ENCODE measurements at places on chromosomes 16 and 17. TPM values are rescaled to one million over a fixed set of nuclear protein-coding genes. Genes with fewer than 3 reads are reported as not detected.

GRCh38 chr17:59876107-59876506, 16.6 kb downstream of the TUBD1 start:
- DNase-seq = no peak

DNA sequence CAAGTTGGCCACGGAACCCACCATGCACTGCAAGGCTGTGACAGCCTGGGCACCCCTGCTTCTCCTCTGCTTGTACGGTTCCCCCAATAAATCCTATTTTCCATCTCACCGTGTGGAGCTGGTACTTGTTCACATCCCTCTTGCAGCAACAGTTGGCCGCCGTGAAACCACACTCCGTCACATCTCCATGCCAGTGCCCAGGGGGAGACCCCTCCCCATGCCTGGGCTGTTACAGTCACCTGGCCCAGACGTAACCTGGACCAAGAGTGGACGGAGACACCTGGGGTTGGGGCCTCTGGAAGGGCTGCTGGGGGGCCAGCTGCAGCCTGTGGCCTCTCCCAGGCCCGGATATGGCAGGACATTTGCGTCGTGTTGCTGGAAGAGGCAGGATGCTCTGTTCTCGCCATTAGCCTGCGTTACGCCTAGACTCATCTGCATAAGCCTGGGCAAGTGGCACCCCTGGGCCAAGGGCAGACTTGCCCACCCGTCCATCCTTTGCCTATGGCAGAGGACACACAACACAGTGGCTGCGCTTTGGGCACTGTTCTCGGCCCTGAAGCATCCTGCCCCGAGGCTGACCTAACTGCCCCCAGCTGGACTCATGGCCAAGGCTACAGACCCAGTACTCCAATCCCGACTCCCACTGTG, 14.2 kb upstream of the KREMEN2 start:
- DNase-seq = no peak

GRCh38 chr16:66222756-66223155, 143.7 kb upstream of the CDH5 start:
- no peak for DNase-seq

DNA sequence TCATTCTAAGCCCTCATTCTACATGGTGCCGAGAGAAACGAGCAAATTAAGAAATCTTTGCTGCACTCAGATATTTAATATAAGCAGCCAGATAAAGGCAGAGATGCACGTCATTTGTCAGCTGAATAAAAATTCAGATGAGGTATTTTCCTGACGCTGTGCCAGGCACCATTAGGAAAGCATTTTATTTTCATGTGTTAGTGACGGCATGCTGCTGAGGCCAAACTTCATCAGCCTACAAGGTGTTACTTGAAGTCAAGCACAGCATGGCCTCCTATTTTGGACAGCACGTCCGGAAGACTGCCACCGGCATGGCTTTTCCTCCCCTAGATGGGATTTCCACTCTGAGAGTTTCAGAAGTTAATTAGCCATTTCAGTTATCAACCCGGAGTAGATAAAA, 70.3 kb downstream of the IRX3 start:
- DNase-seq = no peak

DNA sequence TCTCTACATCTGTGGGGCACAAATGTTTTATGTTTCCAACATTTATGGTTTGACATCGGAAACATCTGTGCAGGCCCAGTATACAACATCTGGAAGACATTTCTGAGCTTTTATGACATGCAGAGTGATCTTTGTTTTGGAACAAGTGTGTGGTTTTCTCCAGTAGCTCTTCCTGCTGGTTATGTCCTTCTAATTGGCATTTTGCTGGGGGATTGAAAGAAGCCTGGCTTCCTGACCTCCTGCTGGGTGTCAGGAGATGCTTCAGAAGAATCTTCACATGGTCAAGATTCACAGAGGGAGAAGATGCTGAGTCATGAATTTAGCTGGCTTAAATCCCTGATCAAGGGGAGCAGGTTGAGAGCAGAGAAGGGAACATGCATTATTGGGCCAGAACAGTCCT, 279.5 kb upstream of the MYOCD start:
- no peak for DNase-seq

DNA sequence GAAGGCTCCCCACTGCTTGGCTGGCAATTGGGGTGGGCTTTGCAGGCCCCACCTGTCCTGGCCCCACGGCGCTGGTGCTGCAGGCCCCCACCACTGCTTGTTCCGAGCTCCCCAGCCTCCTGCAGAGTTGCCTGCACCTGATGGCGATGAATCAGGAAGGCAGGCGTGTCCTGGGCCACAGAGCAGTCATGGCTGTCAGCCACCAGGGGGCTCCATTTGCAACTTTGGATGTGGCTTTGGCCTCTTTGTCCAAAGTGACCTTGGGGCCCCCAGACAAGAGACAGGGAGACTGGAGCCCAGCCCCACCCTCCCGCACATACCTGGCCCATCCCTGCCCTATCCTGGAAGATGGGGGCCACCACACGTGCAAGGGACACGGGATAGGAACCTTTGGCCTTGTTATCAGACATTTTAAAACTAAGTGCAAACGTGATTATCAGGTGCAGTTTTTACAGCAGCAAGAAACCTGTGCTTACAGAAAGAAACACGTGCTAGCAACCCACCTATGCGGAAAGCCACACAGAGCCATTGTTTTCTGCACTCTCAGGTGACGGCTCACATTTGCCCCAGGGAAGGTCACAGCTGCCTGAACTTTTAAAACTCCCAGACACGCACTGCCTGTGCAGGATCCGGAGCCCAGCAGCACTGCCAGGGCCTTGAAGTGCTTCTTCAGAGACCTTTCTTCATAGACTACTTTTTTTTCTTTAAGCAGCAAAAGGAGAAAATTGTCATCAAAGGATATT, at the start of gene DNASE1:
Gene DNASE1 (plus strand): TSS at position 443 of the 743 bp plus-strand sequence. CDS start 683 bp downstream, outside the sequence.
- peak; percentile 69 for DNase-seq

GRCh38 chr17:27577121-27577761, 53.7 kb upstream of the LGALS9 start:
- no peak for DNase-seq

BAHCC1 gene
- 0.12 TPM for total RNA-seq

SLC38A8 gene
- not detected for total RNA-seq

RNF112 gene
- 0.62 TPM for total RNA-seq

SOX15 gene
- 0.96 TPM for total RNA-seq

WNT9B gene
- not detected for total RNA-seq

UBTF gene
- 181 TPM for total RNA-seq

Measured in B cell (primary cell).